ENCODE measurements at places on chromosomes 13 and 19. TPM values are rescaled to one million over a fixed set of nuclear protein-coding genes. Genes with fewer than 3 reads are reported as not detected.

DNA sequence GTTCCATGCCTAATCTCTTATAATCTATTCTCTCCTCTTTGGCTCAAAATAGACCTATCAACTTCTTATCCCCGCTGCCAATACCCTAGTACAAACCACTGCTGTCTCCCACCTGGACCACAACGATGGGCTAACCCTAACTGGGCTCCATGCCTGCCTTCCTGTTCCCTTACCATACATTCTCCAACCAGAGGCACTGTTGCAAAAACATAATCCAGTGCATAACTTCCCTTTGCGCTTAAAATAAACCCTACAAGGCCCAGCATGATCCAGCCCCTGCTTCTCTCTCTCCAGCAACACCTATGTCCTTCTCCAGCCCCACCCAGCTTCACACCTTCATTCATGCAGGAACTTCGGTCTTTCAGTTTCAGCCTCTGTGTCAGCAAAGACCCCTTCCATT, 27.4 kb upstream of the CEBPA start:
- DNase-seq: no peak
- no peaks in the 10 kb centered on the region for H3K27me3 ChIP-seq
- no peaks in the 10 kb centered on the region for H3K36me3 ChIP-seq
- H3K4me3 ChIP-seq: no peak overlapping the region
- H3K4me1 ChIP-seq: no peaks in the 10 kb centered on the region

DNA sequence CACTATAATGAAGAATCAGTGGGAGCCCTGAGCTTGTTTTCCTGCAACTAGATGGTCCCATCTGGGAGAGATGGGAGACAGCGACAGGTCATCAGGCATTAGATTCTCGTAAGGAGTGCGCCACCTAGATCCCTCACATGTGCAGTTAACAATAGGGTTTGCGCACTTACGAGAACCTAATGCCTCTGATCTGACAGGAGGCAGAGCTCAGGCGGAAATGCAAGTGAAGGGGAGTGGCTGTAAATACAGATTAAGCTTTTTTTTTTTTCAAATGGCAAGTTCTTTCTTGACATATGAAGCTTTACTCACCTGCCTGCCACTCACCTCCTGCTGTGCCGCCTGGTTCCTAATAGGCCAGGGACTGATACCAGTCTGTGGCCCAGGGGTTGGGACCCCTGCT, 14.4 kb downstream of the CDC16 start:
- no peak overlapping the region for H3K27ac ChIP-seq
- peaks cover 15% of the 10 kb centered on the region for H3K36me3 ChIP-seq
- H3K4me3 ChIP-seq: no peak overlapping the region
- DNase-seq: no peak
- H3K4me1 ChIP-seq: no peaks in the 10 kb centered on the region
- H3K27me3 ChIP-seq: no peaks in the 10 kb centered on the region

DNA sequence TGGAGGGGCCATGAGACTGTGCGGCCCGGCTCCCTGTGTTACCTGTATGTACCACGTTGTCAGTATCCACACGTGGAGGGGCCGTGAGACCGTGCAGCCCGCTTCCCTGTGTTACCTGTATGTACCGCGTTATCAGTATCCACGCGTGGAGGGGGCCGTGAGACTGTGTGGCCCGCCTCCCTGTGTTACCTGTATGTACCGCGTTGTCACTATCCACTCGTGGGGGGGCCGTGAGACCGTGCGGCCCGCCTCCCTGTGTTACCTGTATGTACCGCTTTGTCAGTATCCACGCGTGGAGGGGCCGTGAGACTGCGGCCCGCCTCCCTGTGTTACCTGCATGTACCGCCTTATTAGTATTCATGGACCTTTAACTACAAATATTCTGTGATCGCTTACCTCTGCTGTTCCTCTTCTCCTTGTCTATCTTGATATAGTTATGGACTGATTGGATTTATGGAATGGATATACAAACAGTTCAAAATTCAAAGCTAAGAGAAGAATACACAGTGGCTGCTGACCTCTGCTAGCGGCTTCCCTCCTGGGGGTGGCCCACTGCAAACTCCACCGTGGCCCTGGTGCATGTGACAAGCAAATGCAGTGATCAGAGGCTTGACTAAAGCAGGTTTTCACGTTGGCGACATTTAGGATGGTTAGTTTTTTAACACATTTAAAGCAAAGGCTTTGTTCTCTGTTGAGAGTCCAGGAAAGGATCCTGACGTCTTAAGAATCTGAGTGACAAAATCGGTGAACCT, 38.7 kb downstream of the ATP11A start:
- H3K36me3 ChIP-seq: no peaks in the 10 kb centered on the region
- H3K4me3 ChIP-seq: no peak overlapping the region
- no peaks in the 10 kb centered on the region for H3K4me1 ChIP-seq
- no peaks in the 10 kb centered on the region for H3K27me3 ChIP-seq
- H3K27ac ChIP-seq: no peak overlapping the region
- no peak for DNase-seq

GRCh38 chr13:97257800-97258799, 36.0 kb downstream of the MBNL2 start:
- no peaks in the 10 kb centered on the region for H3K36me3 ChIP-seq
- peak; percentile 48 for DNase-seq
- H3K4me3 ChIP-seq: no peak overlapping the region

Gene ZNF699
- total RNA-seq: 16.1 TPM

- no peak for DNase-seq
- H3K4me3 ChIP-seq: peak overlapping the region; percentile 19
- no peaks in the 10 kb centered on the region for H3K36me3 ChIP-seq
- H3K27me3 ChIP-seq: no peaks in the 10 kb centered on the region
- H3K27ac ChIP-seq: no peak overlapping the region
- H3K4me1 ChIP-seq: no peaks in the 10 kb centered on the region
Observed at GRCh38 chr19:43354305-43354627, 780 bp downstream of the CD177 start.

GRCh38 chr13:49791711-49792549, 552 bp downstream of the KPNA3 start:
- no peak for DNase-seq
- peaks cover 6% of the 10 kb centered on the region for H3K4me1 ChIP-seq
- no peaks in the 10 kb centered on the region for H3K36me3 ChIP-seq
- H3K4me3 ChIP-seq: peak overlapping the region; percentile 89

DNA sequence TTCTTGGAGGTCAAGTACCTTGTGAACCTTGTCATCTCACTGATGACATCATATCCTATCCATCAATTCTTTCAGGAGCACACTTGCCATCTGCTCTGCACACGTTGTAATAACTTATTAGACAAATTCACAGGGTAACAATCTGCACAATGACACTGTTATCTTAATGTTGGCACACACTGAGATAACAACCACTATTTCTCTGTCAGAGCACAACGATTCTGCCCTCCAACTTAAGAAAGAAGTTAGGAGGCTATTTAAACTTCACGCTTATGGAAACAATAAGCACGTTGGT, 351.3 kb downstream of the DACH1 start:
- no peaks in the 10 kb centered on the region for H3K4me1 ChIP-seq
- no peaks in the 10 kb centered on the region for H3K36me3 ChIP-seq
- H3K27me3 ChIP-seq: no peaks in the 10 kb centered on the region
- H3K4me3 ChIP-seq: no peak overlapping the region

GRCh38 chr13:112117258-112117954, 50.5 kb downstream of the SOX1 start:
- no peak overlapping the region for H3K4me3 ChIP-seq
- H3K27ac ChIP-seq: no peak overlapping the region
- no peaks in the 10 kb centered on the region for H3K4me1 ChIP-seq

Gene VSIG10L
- total RNA-seq: 1.3 TPM

Gene NCAN
- total RNA-seq: not detected

Gene PRKCG
- not detected for total RNA-seq

Gene PLIN4
- 629 TPM for total RNA-seq

Gene TPTE2
- total RNA-seq: not detected

GRCh38 chr13:110445183-110445582, 116.3 kb downstream of the RAB20 start:
- no peak overlapping the region for H3K27ac ChIP-seq
- H3K36me3 ChIP-seq: no peaks in the 10 kb centered on the region
- H3K4me3 ChIP-seq: no peak overlapping the region
- H3K4me1 ChIP-seq: no peaks in the 10 kb centered on the region

- no peak overlapping the region for H3K27ac ChIP-seq
- no peak for DNase-seq
- no peak overlapping the region for H3K4me3 ChIP-seq
- H3K27me3 ChIP-seq: no peaks in the 10 kb centered on the region
- H3K4me1 ChIP-seq: no peaks in the 10 kb centered on the region
Observed at GRCh38 chr13:33259296-33259695, 26.3 kb downstream of the STARD13 start.

Gene MIA
- not detected for total RNA-seq

GRCh38 chr13:45607931-45608330, 7.6 kb downstream of the ERICH6B start:
- DNase-seq: no peak
- H3K27me3 ChIP-seq: peaks cover 8% of the 10 kb centered on the region
- no peaks in the 10 kb centered on the region for H3K4me1 ChIP-seq
- H3K27ac ChIP-seq: no peak overlapping the region
- H3K4me3 ChIP-seq: no peak overlapping the region

GRCh38 chr19:56838909-56839651, 1.4 kb downstream of the PEG3 start:
- H3K4me3 ChIP-seq: peak overlapping the region; percentile 64
- no peaks in the 10 kb centered on the region for H3K27me3 ChIP-seq
- no peaks in the 10 kb centered on the region for H3K36me3 ChIP-seq
- DNase-seq: peak; percentile 97
- H3K27ac ChIP-seq: peak overlapping the region; percentile 86

Gene PSG2
- total RNA-seq: not detected

GRCh38 chr13:25886438-25887214, 165.2 kb downstream of the SHISA2 start:
- H3K36me3 ChIP-seq: no peaks in the 10 kb centered on the region
- no peak overlapping the region for H3K4me3 ChIP-seq
- H3K27me3 ChIP-seq: no peaks in the 10 kb centered on the region

GRCh38 chr13:94996445-94996844, 284.1 kb upstream of the SOX21 start:
- no peak overlapping the region for H3K4me3 ChIP-seq
- H3K27ac ChIP-seq: no peak overlapping the region
- H3K27me3 ChIP-seq: peaks cover 3% of the 10 kb centered on the region
- no peaks in the 10 kb centered on the region for H3K4me1 ChIP-seq

DNA sequence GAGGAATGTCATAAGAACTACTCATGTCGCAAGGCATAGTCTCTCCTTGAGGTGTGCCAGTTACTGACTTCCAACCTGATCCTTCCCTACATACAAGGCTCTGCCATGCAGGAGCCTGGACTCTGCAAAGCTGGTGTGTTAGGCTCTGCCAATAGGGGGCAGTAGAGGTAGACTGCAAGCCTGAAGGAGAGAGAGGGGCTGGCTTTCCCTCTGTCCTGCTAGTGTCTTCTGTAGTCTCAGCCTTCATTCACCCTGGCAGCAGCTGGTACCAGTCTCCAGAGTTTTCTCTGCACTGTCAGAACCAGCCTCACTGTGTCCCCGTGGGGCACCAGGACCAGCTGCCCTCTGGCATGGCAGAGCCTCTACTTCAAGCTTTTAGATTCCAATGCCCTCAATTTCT, 14.5 kb downstream of the SHISA2 start:
- H3K4me1 ChIP-seq: no peaks in the 10 kb centered on the region
- H3K4me3 ChIP-seq: no peak overlapping the region
- H3K36me3 ChIP-seq: no peaks in the 10 kb centered on the region
- no peaks in the 10 kb centered on the region for H3K27me3 ChIP-seq
- no peak overlapping the region for H3K27ac ChIP-seq

- no peak overlapping the region for H3K4me3 ChIP-seq
- H3K36me3 ChIP-seq: no peaks in the 10 kb centered on the region
Observed at GRCh38 chr13:51645761-51646670, 61.8 kb downstream of the WDFY2 start.

- no peaks in the 10 kb centered on the region for H3K27me3 ChIP-seq
- H3K27ac ChIP-seq: no peak overlapping the region
- no peak for DNase-seq
- H3K4me3 ChIP-seq: no peak overlapping the region
Observed at GRCh38 chr13:62432906-62433305, 1017.3 kb upstream of the PCDH20 start.

DNA sequence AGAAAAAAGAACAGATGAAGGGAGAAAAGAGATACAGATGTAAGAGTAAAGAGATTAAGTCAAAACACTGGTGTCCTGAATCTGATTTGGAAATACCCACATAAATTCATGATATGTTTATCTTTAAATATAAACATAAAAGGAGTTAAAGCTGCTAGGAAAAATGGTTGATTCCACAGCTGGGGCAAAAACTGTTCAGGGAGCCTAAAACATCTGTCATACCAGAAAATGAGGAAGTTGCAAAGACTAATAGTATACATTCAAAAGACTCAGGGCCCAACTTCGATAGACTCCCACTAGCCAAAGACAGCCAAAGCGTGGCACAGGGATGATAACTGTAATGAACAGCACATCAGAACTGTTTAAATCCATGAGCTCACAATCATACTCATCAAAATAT, 62.0 kb downstream of the ABCC4 start:
- no peak for DNase-seq
- H3K27ac ChIP-seq: no peak overlapping the region
- no peaks in the 10 kb centered on the region for H3K4me1 ChIP-seq
- H3K4me3 ChIP-seq: no peak overlapping the region
- no peaks in the 10 kb centered on the region for H3K36me3 ChIP-seq
- no peaks in the 10 kb centered on the region for H3K27me3 ChIP-seq

DNA sequence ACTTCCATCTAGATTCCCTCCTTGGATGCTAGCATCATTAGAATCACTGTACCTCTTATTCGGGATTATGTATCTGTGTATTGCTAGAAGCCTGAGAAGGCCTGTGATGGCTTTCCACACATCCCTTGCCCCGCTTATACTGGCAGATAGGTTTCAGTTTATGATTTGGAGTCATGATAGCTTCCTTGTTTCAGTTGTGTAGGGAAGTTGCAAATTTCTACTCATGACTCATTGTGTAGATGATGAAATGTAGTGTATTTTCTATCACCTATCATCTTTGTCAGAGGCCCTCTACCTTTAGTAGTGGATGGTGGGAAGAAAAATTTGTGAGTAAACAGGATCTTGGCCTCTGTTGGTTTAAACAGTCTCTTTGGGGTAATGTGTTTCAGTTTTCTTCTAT, 165.2 kb downstream of the GGACT start:
- H3K36me3 ChIP-seq: no peaks in the 10 kb centered on the region
- no peak overlapping the region for H3K27ac ChIP-seq
- no peak overlapping the region for H3K4me3 ChIP-seq
- no peaks in the 10 kb centered on the region for H3K4me1 ChIP-seq
- H3K27me3 ChIP-seq: no peaks in the 10 kb centered on the region

GRCh38 chr13:59885076-59885475, 278.7 kb downstream of the DIAPH3 start:
- H3K27me3 ChIP-seq: no peaks in the 10 kb centered on the region
- no peak overlapping the region for H3K27ac ChIP-seq
- no peak overlapping the region for H3K4me3 ChIP-seq
- H3K4me1 ChIP-seq: no peaks in the 10 kb centered on the region
- no peaks in the 10 kb centered on the region for H3K36me3 ChIP-seq

DNA sequence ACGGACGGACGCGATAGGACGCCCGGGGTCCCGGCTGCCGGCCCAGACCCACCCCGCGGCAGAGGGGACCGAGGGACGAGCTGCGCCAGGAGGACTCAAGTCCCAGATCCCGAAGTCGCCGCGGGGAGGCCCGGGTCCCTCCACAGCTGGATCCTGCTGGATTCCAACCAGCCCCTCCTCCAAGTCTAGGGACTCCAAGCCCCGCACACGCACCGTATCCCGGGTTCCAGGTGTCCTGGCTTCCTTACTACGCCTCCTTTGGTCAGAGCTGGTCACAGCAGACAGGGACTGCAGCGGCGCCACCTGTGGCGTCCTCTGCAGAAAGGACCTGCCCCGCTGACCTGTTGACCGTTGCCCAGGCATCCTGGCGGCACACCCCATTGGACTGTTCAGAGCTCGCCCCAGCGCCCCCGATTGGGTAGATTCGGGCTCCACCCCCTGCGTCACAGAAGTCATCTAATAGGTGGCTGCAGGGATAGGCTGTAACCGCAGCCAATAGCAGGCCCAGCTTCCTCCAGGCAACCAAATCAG, 29.0 kb upstream of the ZNF709 start:
- DNase-seq: no peak
- H3K27ac ChIP-seq: no peak overlapping the region
- H3K4me3 ChIP-seq: no peak overlapping the region
- H3K4me1 ChIP-seq: no peaks in the 10 kb centered on the region

Measured in breast epithelium (tissue), 4 donors.